MG63 (cell line): ENCODE measurements at places on chromosomes 5 and 9. TPM values are rescaled to one million over a fixed set of nuclear protein-coding genes. Genes with fewer than 3 reads are reported as not detected.

Gene PCDHA12
- total RNA-seq: not detected in 2 replicates

Gene DMRT3
- total RNA-seq: not detected in 2 replicates

Gene INSL6
- total RNA-seq: not detected in 2 replicates

Gene ORM1
- total RNA-seq: not detected in 2 replicates

Gene PROB1
- total RNA-seq: 0.13 TPM in 1 of 2 replicates, not detected in the other

Gene CDC20B
- not detected in 2 replicates for total RNA-seq

Gene SLC1A3
- total RNA-seq: 0.03 and 0.37 TPM in 2 replicates

Gene ISL1
- 0.20 and 1.2 TPM in 2 replicates for total RNA-seq

Gene EIF4E1B
- not detected in 2 replicates for total RNA-seq

Gene CDKN2A
- not detected in 2 replicates for total RNA-seq

Gene TEX48
- total RNA-seq: not detected in 2 replicates

Gene SLC6A7
- not detected in 2 replicates for total RNA-seq

Gene TNFSF8
- total RNA-seq: not detected in 2 replicates

Gene ABHD17B
- total RNA-seq: 10.8 and 11.4 TPM in 2 replicates

Gene TMEM215
- not detected in 2 replicates for total RNA-seq

GRCh38 chr5:103849934-103850333 is 287.3 kb upstream of the NUDT12 start:
- DNase-seq: no peak

GRCh38 chr5:171478946-171479775 is 59.7 kb downstream of the FGF18 start:
- DNase-seq: no peak

GRCh38 chr9:87080512-87081264 is 133.4 kb upstream of the GAS1 start:
- DNase-seq: no peak

GRCh38 chr9:115758441-115758840 is 395.1 kb upstream of the PAPPA start:
- no peak for DNase-seq

GRCh38 chr5:95850391-95850894 is 27.9 kb upstream of the GLRX start:
- no peak for DNase-seq

DNA sequence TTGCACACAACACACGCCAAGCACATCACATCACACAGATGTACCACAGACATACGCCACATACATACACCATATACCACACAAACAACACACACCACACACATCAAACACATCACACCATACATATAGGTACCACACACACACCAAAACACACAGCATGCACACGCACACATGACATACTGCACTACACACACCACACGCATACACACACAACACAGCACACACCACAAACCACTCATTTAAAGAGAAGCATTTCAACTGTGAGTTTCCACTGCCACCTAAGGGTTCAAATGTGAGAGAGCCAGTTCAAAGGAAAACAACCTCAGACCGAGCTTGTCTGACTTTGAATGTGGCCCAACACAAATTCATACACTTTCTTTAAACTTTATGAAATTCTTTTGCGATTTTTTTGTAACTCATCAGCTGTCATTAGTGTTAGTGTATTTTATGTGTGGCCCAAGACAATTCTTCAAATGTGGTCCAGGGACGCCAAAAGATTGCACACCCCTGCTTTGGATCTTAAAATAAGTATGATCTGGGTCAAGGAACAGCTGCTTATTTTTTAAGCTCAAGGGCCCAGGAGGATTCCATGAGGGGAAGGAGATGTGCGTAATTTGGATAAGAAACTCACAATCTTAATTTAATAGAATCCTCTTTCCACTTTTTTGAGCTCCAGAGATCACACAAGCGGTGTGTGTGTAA is 494.6 kb downstream of the GADD45G start:
- DNase-seq: no peak

- DNase-seq: no peak
Observed at GRCh38 chr5:100043475-100043874, 491.7 kb upstream of the FAM174A start.

GRCh38 chr9:130663258-130663976 is 977 bp upstream of the PRDM12 start:
- DNase-seq: no peak

DNA sequence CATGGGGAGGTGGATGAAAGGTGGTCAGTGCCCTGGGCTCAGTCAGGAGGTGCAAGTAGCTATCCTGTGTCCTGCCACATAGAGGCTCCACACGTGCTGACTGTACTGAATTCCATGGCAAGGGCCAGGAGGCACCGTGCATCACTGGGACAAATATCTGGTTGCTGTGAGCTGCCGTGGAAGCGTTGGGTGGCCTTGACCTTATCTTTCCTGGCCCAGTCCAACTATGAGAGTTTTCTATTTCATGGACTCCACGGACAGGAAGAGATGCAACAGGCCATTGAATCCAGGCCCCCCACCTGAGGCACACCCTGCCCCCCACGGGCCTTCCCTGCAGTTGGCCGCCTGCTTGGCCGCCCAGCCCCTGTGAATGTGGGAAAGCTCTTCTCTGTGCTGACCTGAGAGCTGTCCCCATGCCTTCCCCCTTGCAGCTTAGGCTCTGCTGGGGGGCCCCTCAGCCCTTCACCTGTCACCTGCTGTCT is 1.7 kb downstream of the GRHPR start:
- DNase-seq: no peak

- no peak for DNase-seq
Observed at GRCh38 chr5:32720300-32720699, 9.2 kb downstream of the NPR3 start.

GRCh38 chr5:93151121-93151520 is 429.9 kb downstream of the NR2F1-AS1 start:
- no peak for DNase-seq

DNA sequence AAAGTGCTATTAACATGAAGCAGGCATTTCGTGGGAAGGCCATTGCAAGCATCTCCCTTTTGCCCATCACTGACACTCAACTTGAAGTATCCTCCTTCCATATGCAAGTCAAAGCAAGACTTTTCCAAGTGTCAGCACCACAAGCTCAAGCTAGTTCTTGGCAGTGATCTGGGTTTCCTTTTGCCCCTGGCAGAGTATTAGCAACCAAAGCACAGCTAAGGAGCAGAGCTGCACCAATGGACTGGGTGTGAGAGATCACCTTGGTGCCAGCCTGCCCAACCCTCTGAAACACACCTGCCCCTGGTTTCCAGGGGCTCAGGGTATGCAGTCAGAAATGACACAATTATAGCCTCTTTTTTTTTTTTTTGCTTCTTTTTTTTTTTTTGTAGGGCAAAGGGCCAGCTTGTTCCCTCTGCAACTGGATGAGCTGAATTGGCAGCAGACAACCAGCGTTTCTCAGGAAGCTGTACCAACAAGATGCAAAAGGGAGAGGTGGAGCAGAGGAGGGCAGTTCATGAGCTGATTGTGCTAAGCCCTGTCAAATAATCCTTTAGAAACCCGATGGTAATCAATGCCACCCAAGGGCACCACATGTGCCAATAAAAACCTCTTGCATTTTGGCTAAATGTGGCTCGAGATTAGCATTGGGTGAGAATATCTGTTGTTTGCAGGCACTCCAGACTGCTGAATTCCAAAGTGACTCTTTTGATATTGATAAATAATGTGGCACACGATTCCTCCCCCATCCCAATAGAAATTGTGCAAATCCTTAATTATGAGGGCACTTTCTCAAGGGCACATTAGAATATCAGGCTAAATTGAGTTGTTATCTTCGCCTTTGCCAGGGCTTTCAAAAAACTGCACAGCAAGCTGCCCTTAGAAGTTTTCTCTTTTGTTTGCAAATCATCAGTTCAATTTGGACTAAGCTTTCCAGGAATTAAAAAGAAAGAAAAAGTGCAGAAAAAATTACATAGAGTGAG is 192.4 kb downstream of the GAS1 start:
- no peak for DNase-seq

DNA sequence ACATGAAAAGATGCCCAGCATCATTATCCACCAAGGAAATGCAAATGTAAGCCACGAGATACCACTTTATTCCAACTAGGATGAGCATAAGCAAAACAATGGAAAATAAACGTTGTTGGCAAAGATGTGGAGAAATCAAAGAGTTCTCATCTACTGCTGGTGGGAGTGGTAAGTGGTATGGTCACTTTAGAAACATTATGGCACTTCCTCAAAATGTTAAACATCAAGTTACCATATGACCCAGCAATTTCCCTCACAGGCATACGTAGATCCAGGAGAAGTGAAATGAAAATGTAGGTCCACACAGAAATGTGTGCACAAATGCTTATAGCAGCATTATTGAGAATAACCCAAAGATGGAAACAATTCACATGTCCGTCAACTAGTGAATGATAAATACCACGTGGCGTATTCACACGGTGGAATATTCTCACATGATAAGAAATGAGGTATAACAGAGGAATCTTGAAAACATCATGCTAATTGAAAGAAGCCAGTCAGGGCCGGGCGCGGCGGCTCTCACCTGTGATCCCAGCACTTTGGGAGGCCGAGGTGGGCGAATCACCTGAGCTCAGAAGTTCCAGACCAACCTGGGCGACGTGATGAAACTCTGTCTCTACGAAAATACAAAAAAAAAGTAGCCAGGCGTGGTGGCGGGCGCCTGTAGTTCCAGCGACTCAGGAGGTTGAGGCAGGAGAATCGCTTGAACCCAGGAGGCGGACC is 16.4 kb upstream of the FLT4 start:
- no peak for DNase-seq

DNA sequence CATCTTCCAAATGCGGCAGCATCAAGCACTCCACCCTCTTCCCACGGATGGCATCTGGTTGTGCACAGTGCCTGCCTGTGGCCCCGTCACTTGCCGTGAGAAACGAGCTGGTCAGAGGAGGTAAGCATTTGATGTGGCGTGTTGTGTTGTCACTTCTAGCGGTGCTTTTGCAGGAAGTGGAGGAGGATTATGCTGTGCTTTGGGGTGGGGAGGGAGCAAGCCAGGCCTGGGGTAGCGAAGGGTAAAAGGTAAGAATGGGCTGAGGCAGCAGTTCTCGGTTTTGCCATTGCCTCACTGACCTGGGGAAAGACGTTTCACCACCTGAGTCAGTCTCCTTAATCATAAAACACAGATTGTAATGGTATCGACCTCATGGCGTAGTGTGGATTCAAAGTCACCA is 2.3 kb upstream of the POMT1 start:
- DNase-seq: no peak

GRCh38 chr9:33867747-33868439 is 50.9 kb downstream of the UBE2R2 start:
- DNase-seq: no peak

DNA sequence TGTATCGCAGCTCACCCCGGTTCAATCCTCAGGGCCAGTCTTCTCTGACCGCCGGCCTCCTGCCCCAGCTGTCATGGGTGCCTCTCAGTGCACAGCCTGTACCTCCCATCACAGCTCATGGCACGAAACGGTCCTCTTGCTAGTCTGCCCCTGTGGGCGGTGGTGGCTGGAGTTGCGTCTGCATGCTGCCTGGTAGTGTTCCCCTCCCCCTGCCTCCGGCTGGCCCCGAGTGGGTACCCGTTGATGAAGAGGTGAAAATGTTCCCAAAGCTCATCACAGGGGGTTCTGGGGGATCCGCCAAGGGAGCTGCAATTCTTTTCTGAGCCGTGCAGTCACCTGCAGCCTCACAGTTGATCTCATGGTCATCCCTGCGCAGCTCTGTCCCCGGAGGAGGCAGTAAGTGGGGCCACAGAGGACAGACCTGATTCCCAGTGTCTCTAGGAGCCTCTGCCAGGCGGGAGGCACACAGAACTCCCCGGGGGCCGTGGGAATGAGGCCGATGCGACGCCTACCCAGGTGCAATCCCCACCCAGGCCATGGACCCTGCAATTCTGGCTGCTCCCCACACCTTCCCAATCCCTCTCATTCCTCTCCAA is 34.7 kb upstream of the FIBCD1 start:
- no peak for DNase-seq

DNA sequence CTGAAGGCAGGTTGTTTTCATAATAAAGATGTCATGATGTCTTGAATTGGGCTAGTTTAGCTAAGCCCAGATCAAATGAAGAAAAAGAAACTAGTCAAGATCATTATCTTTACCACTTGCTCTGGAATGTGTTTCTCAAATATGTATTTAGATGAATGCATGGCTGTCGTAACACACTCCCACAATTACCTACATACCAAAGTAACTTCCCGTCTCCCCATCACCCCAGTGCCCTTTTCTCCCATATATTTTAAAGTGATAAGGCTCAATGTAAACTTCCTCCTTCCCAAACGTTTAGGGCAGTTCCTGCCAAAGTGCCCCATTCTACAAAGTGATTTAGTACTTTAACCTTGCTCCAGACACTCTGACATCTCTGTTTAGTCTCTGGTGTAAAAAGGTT is 61.4 kb downstream of the SLC1A3 start:
- no peak for DNase-seq

- DNase-seq: no peak
Observed at GRCh38 chr9:96607971-96608370, 11.7 kb downstream of the CDC14B start.

- no peak for DNase-seq
Observed at GRCh38 chr5:173090639-173091038, 34.5 kb downstream of the CREBRF start.
